Dorsolateral prefrontal cortex (tissue), 122 donors: ENCODE measurements at places on chromosomes 5 and 9. TPM values are rescaled to one million over a fixed set of nuclear protein-coding genes. Genes with fewer than 3 reads are reported as not detected.

GRCh38 chr5:14173377-14174229 is 30.5 kb downstream of the TRIO start:
- no peak for DNase-seq

DNA sequence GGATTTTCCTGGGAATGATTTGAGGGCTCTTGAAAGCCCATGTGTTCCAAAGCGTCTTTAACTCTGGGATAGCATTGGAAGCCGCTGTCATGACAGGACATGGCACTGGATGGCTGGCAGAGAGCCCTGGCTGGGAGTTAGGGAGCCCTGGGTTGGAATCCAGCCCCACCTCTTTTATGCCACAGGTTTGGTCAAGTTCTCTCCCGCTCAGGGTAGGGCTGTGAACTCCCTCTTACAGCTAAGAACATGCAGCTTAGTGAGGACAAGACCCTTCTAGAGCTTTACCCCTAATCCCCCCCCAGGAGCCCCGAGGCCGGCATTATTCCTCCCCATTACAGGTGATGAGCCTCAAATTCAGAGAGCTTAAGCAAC is 37.2 kb downstream of the OLFML2A start:
- DNase-seq, result no peak

DNA sequence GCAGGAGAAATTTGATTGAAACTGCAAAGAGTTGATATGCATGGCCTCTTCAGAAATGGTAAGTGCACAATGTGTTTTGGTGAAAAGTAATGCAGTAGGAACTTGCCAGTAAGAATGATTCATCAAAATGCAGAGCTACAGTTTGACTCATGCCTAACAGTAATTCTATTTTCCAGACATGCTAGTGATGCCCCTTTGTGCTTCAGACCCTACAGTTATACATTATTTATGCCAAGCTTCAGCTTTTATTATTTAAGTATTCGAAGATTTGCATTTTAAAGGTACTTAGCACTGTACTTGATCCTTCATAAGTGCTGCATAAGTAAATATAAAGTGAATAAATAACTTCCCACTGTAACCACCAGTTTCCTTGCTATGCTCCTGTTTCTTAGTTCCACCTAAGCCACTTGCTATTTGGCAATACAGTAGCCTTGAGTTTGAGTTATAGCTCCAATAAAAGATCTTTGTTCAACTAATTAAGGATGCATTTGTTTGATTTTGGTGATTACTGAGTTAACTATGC is 3.6 kb upstream of the SPATA31E1 start:
- DNase-seq, result no peak

GRCh38 chr9:88775966-88776365 is 215.3 kb upstream of the S1PR3 start:
- no peak for DNase-seq

GRCh38 chr5:167513381-167513780 is 778.1 kb upstream of the WWC1 start:
- DNase-seq, result no peak

DNA sequence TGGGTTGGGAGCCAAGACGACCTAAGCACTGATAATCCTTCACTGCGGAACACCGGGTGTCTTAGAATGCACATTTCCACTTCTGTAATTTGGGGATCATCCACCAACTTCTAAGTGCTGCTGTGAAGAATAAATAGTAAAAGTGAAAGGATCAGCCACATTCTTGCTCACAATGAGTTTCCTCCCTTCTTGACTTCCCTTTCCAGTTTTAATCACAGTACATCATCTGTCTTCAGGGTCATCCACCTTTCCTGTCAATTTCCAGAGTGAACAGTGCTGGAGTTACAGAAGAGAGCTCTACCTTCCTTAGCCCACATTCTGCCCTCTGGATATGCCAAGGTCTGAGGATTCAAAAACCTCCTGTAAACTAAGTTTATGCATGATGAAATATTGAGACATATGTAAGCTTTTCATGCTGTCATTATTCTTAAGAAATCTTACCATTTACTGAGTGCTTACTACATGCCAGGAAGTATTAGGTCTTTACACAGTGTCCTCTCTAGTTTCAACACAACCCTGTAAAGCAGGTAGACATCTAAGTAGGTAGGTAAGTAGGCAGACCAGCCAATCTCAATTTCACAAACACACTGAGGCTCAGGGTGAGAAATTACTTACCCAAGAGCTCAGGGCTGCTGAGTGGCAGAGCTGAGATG is 105.2 kb downstream of the CDK5RAP2 start:
- no peak for DNase-seq

DNA sequence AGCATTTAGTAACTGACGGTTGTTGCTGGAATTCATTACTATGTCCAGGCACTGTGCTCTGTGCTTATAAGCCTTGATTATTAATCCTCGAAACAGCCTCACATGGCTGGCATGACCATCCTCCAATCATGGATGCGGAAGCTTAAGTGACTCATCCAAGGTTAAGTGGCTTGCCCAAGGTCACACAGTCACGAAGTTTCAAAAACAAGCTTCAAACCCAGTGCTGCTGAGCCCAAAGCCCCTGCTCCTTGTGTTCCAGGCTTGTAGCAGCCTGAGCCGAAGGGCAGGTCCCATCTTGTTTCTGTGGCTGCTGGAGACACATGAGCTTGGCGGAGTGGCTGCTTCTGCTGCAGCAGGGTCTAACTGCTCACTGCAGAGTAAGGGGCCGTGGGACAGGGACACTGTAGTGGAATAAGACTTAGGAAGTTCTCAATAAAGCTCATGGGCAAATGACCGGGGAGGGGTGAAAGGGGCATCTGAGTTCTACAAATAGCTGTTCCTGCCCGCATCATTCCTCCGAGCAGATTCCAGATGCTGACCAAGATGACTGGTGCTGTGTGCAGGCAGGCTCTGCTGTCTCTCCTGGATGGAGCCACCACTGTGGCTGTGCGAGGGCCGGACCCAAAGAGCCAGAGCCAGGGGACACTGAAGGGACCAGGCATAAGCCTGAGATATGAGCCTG is 32.4 kb downstream of the WHRN start:
- no peak for DNase-seq

- DNase-seq, result no peak
These were observed 139.8 kb upstream of the SPEF2 start for GRCh38 chr5:35477911-35478310.

- DNase-seq, result no peak
These were observed 258.8 kb upstream of the RFX3 start for GRCh38 chr9:3784641-3785040.

GRCh38 chr5:95284572-95285408 is at the start of gene MCTP1:
Gene MCTP1 (minus strand): TSS chr5:95285094.
- DNase-seq, result peak; percentile 33

DNA sequence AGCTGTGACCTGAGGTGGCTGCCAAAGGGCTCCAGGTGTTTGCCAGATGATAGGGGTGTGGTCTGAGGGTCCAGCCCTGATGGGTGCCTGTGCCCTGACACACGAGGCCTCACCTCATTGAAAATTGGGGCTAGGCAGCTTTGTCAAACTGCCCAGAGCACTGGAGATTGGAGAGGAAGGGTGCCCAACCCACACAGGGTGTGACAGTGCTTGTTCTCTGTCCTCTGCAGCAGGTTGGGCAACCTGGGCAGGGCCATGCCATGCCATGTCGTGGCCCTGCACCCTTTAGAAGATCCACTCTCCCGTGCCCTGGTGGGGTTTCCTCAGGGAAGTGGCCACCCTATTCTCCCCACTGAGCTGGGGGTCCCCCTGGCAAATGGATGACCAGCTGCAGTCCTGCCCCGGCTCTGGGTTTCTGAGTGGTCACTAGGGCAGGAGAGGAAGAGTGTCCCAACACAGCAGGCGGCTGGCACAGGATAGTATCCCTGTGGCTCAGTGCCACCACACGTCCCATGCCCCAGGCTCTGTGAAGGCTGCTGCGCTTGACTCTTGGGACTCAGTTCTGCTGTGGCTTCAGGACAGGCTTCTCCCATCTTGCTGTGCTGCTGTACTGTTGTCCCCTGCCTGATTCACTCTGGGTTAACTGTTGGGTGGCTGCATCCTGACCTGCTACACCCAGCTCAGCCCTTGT is 100.8 kb upstream of the PITX1 start:
- no peak for DNase-seq

DNA sequence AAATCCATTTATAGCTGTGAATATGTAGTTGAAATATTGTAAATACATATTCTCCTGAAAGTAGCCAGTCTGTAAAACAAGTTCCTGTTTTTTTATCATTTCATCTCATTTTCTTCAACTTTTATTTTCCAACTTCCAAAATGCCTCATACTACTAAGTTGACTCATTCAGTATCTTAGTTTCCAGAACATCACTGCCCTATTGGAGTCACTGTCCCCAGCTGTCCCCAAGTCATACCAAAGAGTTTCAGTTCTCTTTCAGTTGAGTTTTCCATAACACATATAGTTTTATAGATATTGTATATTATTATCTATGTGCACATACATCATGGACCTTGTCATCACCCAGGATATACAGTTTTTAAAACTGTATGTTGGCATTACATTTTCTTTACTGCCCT is 261.7 kb downstream of the CDH12 start:
- no peak for DNase-seq

- DNase-seq, result no peak
These were observed 101.6 kb upstream of the PCA3 start for GRCh38 chr9:76662476-76663281.

- no peak for DNase-seq
These were observed 22.4 kb upstream of the RASGRF2 start for GRCh38 chr5:80937584-80938356.

Gene KIF24
- 1.3 TPM for total RNA-seq

Gene CATSPER3
- total RNA-seq, result 1.3 TPM

Gene SLC34A1
- total RNA-seq, result not detected

Gene BTNL3
- not detected for total RNA-seq

Gene DNAI1
- total RNA-seq, result 3.4 TPM

Gene PDE6A
- not detected for total RNA-seq

Gene CKMT2
- total RNA-seq, result 11.3 TPM

Gene EPB41L4B
- total RNA-seq, result 26.4 TPM

Gene SLCO6A1
- total RNA-seq, result not detected
